AG10803 (cell line): ENCODE measurements at places on chromosomes 13 and 19.
A peak's percentile ranks its signal among the peaks of the same experiment; 100 is the strongest.

DNA sequence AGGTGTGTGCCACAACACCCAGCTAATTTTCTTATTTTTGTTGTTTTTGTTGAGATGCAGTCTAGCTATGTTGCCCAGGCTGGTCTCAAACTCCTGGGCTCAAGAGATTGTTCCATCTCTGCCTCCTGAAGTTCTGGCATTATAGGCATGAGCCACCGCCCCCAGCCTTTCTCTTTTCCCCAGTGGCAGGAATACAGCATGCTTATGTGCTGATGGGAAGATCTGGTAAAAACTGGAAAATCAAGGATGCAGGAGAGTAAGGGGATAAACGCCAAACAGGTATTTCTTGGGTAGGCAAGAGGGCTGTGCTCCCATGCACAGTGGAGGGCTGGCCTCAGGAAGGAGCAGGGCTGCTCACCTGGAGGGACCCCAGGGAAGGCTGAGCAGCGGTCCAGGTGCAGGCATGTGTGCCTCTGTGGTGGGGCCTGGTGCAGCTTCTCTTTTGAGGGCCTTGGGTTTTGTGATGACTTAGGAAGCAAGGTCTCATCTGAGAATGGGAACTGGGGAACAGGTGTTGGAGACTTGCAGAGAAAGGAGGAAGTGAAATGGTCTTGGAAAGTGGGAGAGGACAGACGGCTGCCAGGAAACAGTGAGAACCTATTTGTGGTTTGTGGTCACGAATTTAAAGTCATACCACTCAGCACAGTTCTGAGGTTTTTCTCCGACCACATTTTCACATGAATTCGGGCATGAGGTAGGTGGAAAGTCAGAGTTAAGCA lies 106.5 kb downstream of the TEX26 start:
- DNase-seq, result peak; percentile 57

- DNase-seq, result peak; percentile 40
These were observed 7.3 kb downstream of the SPATA13 start for GRCh38 chr13:24167666-24168391.

- DNase-seq, result no peak
These were observed 533.4 kb upstream of the NBEA start for GRCh38 chr13:34408640-34409039.

DNA sequence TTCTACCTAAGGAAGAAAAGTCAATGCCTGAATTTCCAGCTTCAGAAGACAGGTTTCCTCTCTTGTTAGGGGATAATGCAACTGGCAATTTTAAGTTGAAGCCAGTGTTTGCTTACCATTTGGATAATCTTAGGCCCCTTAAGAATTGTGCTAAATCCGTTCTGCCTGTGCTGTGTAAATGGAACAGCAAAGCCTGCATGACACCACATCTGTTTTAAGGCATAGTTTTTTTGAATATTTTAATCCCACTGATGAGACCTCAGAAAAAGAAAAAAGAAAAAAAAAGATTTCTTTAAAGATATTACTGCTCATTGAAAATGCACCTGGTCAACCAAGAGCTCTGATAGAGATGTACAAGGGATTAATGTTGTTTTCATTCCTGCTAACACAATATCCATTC lies 419.2 kb downstream of the SLITRK6 start:
- no peak for DNase-seq

- peak; percentile 98 for DNase-seq
These were observed at the start of gene MAP2K7 for GRCh38 chr19:7903244-7904073. MAP2K7 (plus strand) TSS chr19:7903877; CDS start chr19:7903945, 68 bp downstream.

GRCh38 chr19:29566496-29567054 lies 39.5 kb upstream of the POP4 start:
- no peak for DNase-seq
